ENCODE measurements at places on chromosomes 11 and 22.

DNA sequence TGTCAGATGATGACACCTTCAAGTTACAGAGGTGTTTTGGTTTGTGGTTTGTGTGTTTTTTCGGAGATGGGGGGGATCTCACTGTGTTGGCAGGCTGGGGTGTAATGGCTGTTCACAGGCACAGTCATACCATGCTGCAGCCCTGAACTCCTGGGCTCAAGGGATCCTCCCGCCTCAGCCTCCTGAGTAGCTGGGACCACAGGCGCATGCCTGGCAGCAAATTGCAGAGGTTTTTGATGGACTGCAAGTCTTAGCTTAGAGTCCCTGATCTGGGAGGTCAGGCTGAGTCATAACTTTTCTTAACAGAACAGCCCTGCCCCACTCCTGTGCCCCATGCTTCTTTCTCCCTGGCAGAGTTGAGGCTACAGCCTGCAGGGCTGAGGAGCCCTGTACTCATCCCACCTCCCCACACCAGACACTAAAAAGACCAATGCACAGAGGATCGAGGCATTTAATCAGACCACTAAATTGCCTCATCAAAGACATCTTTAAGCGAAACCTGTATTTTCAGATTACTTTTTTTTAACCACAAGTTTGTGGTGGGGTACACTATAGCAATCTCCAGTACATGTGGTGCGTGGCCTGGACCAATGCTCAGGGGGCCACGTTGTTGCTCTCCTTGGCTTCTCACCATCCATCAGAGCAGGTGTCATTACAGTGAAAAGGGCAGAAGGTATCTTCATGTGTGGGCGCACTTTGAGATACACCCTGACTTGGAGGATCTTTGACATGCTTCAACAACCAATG, 17.1 kb upstream of the ADORA2A start:
- no peak for DNase-seq

DNA sequence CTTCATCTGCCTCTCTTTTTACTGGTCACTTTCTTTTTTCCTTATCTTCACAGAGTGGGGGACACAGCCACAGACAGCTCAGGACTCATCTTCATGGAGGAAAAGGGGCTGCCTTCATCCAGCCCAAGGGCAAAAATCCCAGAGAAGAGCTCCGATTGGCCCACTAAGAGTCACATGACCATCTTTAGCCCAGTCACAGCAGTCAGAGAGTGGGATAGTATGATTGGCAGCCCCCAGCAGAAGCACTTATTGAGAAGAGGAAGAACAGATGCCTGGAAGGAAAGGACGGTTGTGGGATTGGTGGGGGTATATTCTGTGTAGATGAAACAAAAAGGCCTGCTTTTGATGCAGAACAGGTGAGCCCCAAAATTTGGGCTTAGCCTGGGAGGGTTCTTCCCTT, 77.8 kb downstream of the MN1 start:
- DNase-seq: no peak

DNA sequence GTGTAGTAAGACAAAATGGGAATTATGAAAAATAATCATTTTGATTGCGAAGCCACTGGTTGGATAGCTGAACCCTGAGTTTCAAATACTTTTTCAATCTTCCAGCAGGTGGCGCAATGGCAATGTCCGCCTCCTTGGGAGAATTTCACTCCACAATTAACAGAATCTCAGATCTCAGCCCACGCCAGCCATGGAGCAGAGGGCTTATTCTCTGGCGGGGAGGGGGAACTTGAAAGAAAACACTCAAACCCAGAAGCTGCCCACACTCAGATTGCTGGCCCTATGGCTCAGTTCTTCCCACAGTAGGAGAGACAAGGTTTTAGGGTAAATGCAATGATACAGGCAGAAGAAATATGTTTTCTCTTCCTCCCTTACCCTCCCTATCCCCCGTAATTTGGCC, 38.7 kb upstream of the RCN1 start:
- DNase-seq: no peak

DNA sequence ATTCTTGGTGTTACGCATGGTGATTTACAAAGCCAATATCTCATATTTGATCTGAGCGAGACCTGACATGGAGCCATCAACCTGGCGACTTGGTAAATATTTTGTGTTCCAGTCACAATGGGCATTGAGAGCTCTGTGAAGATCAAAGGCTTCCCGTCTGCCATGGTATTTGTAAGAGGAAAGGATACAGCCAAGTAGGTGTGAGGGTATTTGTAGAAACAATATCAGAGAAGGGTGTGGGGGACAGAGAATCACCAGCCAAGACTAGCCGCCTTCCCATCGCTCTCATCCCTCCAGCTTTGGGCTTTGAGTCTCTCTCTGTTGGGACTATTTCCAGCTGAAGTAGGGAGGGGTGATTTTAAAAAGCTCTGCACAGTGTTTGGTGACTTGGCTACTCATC, 173.4 kb upstream of the BDNF start:
- no peak for DNase-seq

- DNase-seq: no peak
Observed at GRCh38 chr11:57343825-57344224, 5.7 kb downstream of the P2RX3 start.

DNA sequence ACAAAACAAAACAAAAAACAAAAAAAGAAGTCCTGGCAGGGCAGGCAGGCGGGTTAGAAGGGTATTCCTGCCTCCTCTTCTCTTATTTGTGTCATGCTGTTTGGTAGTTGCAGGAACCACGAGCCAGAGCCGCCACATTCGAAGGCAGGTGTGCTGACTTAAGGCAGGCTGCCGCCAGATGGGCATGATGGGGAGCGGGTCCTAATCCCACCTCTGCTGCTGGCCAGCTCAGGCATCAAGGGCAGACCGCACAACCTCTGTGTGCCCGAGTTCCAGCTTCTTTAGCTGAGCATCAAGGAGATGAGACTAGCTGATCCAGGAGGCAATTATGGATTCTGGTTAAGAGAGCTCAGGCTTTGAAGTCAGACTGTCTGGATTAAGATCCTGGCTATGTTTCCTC, 12.1 kb downstream of the OAF start:
- no peak for DNase-seq

DNA sequence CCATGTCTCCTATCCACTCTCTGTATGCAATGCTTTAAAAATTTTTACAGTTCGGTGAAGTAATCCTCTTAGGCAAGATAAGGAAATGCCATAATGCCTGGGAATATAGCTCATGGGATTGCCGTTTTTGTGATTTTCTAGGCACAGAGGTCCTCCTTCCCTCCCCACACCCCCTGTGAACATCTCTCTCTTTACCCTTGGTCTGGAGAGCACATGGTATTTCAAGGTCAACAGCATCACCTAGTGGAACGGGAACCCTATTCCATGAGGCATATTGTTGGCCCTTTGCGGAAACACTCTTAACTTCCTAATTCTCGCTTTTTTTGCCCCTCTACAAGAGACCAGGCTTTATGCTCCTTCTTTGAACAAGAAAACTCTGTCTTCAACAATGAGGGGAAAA, 8.8 kb downstream of the NXPE4 start:
- no peak for DNase-seq

- DNase-seq: no peak
Observed at GRCh38 chr22:23784215-23784732, 2.5 kb upstream of the SMARCB1 start.

DNA sequence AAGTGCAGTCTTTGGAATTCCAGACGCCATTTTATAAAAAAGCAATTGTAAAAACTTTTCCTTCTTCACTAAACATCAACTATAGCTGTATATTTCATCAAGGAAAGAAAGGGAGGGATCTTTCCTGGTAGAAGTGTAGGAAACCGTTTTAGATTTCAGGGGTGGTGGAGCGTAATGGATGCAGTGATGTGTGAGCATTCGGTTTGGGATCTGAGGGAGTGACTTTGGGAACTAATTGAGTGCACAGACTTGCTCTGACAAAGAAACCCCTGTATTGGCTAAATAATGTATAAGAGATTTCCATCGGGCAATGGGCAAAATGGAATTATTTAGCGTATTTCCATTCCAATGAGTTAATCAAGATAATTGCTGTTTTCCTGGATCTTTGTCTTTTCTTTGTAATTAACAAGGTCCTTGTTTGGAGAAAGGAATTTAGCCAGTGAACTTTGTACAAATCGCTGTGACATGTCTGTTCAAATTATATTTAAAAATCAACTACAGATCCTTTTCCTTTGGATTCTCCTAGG, 125.0 kb upstream of the NARS2 start:
- no peak for DNase-seq

DNA sequence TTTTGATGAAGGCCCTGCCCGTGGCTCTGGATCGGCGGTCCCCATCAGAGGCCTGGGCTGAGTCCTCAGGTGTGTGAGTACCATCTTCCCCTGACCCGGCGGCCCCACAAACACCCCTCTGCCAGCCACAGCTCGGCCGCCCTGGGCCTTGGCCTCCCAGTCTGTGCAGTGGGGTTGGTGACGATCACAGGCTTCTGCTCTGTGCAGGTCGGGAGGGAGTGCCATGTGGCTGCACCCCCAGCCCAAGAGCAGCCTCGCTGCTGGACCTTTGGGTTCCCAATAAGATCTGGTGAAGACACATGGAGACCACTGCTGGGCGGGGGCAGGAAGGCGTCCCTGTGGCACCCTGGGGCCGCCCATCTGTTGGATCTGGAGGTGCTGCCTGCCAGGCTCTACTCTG, 47.1 kb upstream of the PPARA start:
- DNase-seq: no peak
